ENCODE measurements at places on chromosomes 3 and 15.

DNA sequence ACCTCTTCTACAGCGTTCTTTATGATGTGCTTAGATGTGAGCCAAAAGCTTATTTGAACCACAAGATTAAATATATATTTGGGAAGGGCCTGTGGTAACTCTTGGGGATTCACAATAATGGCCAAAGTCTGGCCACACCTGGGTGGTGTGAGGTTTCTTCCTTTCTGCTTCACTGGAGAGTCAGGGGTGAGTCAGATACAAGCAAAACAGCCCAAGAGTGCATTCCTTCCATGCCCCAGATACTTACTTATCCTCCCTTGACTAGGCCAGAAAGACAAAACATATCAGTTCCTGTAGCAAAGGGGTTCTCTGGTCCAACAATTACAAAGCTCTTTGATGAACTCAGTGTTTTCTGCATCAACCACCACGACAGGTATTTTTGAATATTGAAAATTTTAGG is 941 bp downstream of the ZBED2 start:
- DNase-seq: peak; percentile 89

- DNase-seq: no peak
Observed at GRCh38 chr3:165193366-165194254, 2.6 kb downstream of the SLITRK3 start.

- DNase-seq: no peak
Observed at GRCh38 chr3:71180524-71180923, 403.0 kb downstream of the FOXP1 start.

GRCh38 chr3:4150816-4151215 is 152.4 kb upstream of the SETMAR start:
- DNase-seq: no peak

Data from ACHN (cell line).